T-helper 17 cell (primary cell): ENCODE measurements at places on chromosomes 7 and 10. TPM values are rescaled to one million over a fixed set of nuclear protein-coding genes. Genes with fewer than 3 reads are reported as not detected.

DNA sequence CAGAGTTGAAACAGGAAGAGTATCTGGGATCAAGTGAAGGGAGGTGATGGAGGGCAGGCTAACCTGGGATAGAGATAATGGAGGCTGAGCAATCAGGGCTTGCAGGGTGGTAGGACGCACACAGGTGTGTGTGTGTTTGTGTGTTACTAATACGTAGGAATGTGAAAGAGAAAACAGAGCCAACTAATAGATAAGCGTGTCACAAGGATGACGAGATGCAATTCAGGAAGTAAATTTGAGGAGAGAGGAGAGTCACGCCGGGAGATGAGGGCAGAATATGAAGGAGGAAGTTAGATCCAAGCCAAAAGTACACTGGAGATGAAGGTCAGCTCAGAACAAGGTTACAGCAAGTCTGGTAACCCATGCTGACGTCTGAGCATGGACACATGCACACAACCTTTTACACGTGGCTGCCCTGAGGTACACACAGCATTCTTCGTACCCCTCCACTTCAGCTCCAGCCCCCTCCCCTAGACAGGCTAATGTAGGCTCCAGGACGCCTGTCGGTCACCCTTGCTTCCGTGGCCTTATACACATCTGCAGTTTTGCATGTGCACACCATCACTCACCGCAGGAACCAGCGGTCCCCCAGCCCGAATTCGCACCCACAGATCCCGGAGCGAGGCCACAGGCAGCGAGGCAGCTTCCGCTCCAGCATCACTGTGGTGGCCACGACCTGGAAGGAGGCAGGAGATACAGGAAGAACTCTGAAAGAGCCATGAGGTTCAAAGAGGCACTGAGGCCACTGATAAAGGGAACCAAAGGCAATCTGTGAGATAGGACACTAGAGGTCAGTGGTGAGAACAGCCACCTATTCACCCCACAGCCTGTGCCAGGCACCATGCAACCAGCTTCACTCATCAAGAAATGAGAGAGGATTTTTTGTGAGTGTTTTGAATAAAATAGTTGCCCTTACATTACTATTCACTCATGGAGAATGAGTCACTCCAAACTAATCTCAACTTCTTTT, 23.7 kb upstream of the TRPV6 start:
- H3K27me3 ChIP-seq, result peaks cover 76% of the 10 kb centered on the region
- no peak overlapping the region for H3K27ac ChIP-seq
- H3K4me3 ChIP-seq, result no peak overlapping the region
- DNase-seq, result no peak

DNA sequence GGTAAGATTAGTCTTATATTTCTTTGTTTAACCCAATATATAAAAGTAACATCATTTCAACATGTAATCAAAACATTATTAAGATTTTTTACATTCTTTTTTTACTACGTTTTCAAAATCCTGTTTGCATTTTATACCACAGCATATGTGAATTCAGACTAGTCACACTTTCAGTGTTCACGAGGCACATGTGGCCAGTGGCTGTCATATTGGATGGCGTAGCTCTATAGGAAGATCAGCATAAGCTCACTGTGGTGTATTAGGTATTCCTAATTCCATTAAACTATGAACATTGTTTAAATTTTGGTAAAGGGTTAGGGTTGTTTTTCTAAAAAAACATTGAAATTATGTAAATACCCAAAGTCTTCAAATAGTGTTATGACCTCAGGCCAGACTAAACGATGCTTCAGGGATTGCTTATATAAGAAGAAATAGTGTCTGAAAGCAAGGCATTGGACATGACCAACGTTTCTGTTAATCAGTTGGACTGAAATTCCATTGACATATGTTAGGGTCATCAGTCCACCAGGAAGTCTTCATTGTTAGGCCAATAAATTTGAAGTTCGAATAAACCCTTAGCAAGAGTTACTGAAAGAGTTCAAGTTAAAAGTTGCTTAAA, 97.0 kb downstream of the BICC1 start:
- DNase-seq, result no peak
- no peaks in the 10 kb centered on the region for H3K4me1 ChIP-seq
- no peak overlapping the region for H3K27ac ChIP-seq
- H3K36me3 ChIP-seq, result no peaks in the 10 kb centered on the region

GRCh38 chr7:148688526-148688925, 10.2 kb upstream of the CUL1 start:
- no peak for DNase-seq
- no peak overlapping the region for H3K4me3 ChIP-seq
- H3K4me1 ChIP-seq, result peaks cover 2% of the 10 kb centered on the region
- peaks cover 5% of the 10 kb centered on the region for H3K36me3 ChIP-seq
- H3K27ac ChIP-seq, result no peak overlapping the region

DNA sequence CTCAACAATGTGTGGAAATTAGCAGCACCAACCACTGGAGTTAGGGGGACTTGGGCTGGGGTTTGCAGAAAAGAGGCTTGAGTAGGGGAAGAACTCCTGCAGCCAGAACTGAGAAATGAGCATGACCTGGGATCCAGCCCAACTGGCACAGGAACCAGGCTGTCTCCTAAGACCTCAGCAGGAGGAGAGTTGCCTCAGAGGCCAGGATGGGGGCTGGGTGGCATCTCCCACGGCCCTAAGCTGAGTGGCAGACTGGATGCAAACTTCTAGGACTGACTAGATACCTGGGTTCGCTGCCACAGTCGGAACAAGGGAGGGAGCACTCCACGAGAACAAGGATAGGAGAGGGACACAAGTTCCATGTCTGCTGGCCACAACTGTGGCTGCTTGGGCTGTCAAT, 62.6 kb downstream of the RNF32 start:
- H3K4me1 ChIP-seq, result peaks cover 3% of the 10 kb centered on the region
- H3K27ac ChIP-seq, result no peak overlapping the region
- DNase-seq, result no peak
- no peak overlapping the region for H3K4me3 ChIP-seq

DNA sequence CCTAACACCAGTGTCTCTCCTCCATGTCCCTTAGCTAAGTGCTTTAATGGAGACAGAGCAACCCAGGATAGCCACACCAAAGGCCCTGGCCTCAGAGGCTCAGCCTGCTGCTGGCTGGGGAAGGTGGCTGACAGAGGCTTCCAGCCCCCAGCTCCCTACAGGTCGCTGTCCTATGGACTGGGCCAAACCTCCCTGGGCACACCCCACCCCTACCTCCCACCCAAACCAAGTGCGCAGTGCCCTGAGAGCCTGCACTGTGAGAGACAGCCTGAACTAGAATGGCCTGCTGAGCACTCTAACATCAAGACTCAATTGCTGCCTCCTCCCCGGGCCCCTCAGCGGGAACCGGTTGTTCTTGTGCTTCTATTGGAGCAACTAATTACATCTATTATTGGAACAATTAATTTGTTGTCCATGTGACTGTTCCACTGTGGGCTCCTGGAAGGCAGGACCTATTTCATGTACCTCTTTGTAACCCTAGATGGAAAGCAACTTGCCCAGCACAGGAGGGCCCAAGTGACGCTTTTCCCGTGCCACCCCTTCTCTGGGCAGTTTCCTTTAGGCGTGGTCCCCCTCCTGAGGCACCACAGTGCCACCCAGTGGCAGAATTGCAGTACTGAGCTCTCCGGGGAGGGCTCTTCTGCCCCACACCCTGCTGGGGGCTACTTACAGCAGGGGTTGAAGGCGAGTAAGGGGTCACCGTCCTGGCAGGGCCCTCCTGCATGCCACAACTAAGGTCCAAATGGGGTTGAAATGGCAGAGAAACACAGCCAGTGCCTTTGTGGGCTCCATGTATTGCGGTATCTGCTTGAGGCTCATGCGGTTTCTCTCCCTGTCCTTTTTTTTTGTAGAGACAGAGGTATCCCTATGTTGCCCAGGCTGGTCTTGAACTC, 63.7 kb upstream of the WAPL start:
- DNase-seq, result peak; percentile 57
- no peaks in the 10 kb centered on the region for H3K27me3 ChIP-seq
- H3K4me1 ChIP-seq, result no peaks in the 10 kb centered on the region
- no peak overlapping the region for H3K27ac ChIP-seq
- no peaks in the 10 kb centered on the region for H3K36me3 ChIP-seq

GRCh38 chr7:127941476-127942210, 89.6 kb downstream of the LRRC4 start:
- no peak for DNase-seq
- H3K4me3 ChIP-seq, result no peak overlapping the region
- H3K4me1 ChIP-seq, result peaks cover 12% of the 10 kb centered on the region
- H3K36me3 ChIP-seq, result peaks cover 2% of the 10 kb centered on the region
- no peak overlapping the region for H3K27ac ChIP-seq
- H3K27me3 ChIP-seq, result no peaks in the 10 kb centered on the region

DNA sequence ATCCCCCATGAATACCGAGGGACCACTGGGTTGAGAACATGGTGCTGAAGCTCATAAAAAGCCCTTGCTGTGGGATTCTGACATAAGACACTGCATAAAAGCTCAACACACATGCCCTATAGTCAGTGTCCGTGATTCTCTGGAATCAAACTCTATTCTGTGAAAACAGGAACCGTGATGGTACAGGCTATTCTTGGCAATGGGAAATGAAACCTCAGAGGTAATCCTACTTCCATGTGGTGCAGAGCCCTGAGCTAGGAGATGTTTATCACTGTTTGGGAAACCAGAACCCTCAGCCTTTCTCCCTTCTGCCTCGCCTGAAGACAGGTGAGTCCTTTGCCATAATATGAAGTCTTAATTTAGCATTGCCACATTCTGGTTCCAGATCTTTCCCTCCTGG, 80.8 kb upstream of the PRSS1 start:
- H3K27ac ChIP-seq, result no peak overlapping the region
- H3K27me3 ChIP-seq, result no peaks in the 10 kb centered on the region
- H3K4me1 ChIP-seq, result peaks cover 17% of the 10 kb centered on the region

DNA sequence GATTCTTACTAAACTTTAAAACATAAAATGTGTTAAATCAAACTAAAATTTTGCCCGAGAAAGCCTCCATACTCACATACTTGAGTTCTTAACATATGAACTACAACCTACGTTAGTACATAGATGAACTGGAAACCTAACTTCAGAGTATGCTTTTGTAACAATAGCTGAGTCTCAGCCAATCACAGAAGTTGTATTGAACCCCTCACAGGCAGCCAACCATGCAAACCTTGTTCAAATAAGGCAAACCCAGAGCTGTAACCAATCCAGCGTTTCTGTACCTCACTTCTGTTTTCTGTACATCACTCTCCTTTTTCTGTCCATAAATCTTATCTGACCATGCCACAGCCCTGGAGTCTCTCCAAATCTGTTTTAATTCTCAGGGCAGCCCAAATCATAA, 157.3 kb upstream of the COL1A2 start:
- H3K4me1 ChIP-seq, result no peaks in the 10 kb centered on the region
- H3K27me3 ChIP-seq, result peaks cover 9% of the 10 kb centered on the region
- DNase-seq, result no peak
- no peak overlapping the region for H3K4me3 ChIP-seq
- no peaks in the 10 kb centered on the region for H3K36me3 ChIP-seq

GRCh38 chr7:156616269-156617202, 24.0 kb upstream of the RNF32 start:
- peaks cover 3% of the 10 kb centered on the region for H3K36me3 ChIP-seq
- no peak for DNase-seq
- H3K4me1 ChIP-seq, result peaks cover 37% of the 10 kb centered on the region
- peak overlapping the region; percentile 85 for H3K4me3 ChIP-seq

DNA sequence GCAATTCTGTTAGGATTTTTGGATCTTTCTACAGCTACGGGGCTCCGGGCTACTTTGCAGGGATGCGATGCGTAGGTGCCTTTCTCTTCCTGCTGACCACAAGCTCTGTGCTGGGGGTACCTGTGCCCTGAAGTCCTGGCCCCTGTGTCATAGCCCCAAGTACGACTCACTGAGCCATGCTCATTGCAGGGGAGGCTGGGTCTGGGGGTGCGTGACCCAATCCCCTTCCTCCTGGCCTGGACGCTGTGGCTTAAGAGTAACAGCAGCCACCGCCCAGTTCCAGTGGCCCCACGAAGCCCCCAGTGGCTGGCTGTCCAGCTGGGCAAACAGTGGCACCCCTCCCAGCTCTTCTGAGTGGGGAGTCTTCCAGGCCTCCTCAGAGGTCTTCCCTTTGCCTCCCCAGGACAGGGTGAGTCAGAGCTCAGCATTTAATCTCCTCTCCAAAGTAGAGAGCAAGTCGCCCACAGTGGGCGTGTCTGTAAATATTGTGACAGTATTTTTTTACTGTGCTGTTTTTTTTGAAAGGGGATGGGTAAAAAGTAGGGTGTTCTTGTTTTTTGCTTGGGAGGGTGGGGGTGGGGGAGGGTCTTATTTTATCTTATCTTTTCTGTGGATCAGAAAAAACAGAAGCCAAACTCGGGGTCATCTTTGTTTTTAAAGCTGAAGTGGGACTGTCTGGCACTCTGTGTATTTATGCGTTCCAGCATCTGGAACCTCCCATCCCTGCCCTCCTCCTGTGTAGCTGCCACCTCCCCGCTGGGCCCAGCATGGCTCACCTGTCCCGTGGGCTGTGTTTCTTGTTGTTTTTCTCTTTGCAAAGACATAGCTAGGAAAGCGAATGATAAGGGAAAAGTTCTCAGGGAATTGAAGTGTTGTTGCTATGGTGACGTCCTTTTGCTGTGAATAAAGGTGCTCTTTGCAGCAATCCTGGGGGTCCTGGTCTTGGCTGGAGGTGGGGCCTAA, 8.2 kb downstream of the LFNG start:
- H3K36me3 ChIP-seq, result peaks cover 6% of the 10 kb centered on the region
- DNase-seq, result peak; percentile 27
- no peaks in the 10 kb centered on the region for H3K27me3 ChIP-seq
- H3K27ac ChIP-seq, result peak overlapping the region; percentile 89

DNA sequence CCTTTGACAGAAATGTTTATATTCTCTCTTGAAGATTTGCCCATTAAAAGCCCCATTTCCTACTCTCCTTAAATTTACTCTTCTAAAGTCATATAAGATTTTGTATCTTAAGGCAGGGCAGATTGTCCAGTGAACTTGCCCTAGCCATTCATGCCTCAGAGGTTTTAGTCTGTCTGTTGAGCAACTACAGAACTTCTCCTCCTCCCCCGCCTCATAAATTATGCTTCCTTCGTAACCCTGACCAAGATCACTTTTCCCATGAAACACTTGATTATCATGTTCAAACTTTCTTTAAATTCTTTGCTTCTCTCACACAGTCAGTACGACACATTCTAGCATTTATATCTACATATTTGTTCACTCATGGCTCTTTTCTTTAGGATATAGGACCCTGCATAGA, 621.3 kb downstream of the ANKRD7 start:
- no peaks in the 10 kb centered on the region for H3K4me1 ChIP-seq
- H3K27me3 ChIP-seq, result no peaks in the 10 kb centered on the region
- no peak for DNase-seq
- no peak overlapping the region for H3K4me3 ChIP-seq

- H3K4me1 ChIP-seq, result peaks cover 21% of the 10 kb centered on the region
- no peaks in the 10 kb centered on the region for H3K36me3 ChIP-seq
- no peak overlapping the region for H3K27ac ChIP-seq
- DNase-seq, result no peak
- H3K27me3 ChIP-seq, result no peaks in the 10 kb centered on the region
- H3K4me3 ChIP-seq, result no peak overlapping the region
Measured at GRCh38 chr10:79178614-79179163, 109.9 kb downstream of the ZMIZ1 start.

- DNase-seq, result no peak
- H3K27me3 ChIP-seq, result no peaks in the 10 kb centered on the region
- H3K27ac ChIP-seq, result peak overlapping the region; percentile 99
- H3K4me1 ChIP-seq, result peaks cover 65% of the 10 kb centered on the region
- peak overlapping the region; percentile 75 for H3K4me3 ChIP-seq
Measured at GRCh38 chr10:22624287-22624738, 90.1 kb downstream of the PIP4K2A start.

Gene PON3
- total RNA-seq, result not detected

Gene ERVW-1
- not detected for total RNA-seq

Gene TLX1
- not detected for total RNA-seq

Gene CTAGE4
- total RNA-seq, result 0.32 TPM

Gene ZNF107
- total RNA-seq, result 13.5 TPM

Gene GPER1
- 0.25 TPM for total RNA-seq

Gene PNLIP
- not detected for total RNA-seq
